ENCODE measurements at places on chromosomes 1 and 21.

- DNase-seq = no peak
These were observed 995 bp upstream of the KIF26B start for GRCh38 chr1:245153552-245154428.

DNA sequence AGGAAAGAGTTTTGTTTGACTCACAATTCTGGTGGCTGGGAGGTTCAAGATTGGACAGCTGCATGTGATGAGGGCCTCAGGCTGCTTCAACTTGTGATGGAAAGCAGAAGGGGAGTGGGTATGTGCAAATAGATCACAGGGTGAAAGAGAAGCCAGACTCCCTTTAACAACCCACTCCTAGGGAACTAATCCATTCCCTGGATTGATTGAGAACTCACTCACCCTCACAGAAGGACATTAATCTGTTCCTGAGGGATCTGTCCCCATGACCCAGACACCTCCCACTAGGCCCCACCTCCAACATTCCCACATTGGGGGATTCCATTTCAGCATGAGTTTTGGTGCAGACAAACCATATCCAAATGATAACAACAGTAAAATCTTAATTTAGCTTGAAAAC, 25.6 kb downstream of the UBE2T start:
- DNase-seq = no peak

- DNase-seq = no peak
These were observed 499.6 kb upstream of the B3GALT2 start for GRCh38 chr1:193685986-193686385.

DNA sequence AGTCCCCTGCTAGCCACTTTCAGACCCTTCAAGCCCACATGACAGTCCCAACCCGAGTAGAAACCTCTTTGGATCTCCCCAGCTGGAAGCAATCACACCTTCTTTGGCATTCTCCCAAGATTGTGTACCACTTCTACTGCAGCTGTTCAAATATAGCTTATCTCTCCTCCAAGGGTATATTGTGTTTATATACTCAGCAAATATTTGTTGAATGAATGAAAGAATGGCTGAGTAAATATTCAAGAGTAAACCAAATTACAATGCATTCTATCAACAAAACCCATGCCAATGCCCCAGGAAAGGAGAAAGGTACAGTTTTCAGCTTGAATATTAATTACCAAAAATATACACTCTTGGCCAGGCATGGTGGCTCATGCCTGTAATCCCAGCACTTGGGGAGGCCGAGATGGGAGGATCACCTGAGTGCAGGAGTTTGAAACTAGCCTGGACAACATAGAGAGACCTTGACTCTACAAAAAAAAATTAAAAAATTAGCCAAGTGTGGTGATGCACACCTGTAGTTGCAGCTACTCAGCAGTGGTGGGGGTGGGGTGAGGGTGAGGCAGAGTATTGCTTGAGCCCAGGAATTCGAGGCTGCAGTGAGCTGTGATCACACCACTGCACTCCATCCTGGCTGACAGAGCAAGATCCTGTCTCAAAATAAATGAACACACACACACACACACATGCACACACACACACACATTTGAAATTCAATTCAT, 68.5 kb downstream of the NIBAN1 start:
- DNase-seq = no peak

DNA sequence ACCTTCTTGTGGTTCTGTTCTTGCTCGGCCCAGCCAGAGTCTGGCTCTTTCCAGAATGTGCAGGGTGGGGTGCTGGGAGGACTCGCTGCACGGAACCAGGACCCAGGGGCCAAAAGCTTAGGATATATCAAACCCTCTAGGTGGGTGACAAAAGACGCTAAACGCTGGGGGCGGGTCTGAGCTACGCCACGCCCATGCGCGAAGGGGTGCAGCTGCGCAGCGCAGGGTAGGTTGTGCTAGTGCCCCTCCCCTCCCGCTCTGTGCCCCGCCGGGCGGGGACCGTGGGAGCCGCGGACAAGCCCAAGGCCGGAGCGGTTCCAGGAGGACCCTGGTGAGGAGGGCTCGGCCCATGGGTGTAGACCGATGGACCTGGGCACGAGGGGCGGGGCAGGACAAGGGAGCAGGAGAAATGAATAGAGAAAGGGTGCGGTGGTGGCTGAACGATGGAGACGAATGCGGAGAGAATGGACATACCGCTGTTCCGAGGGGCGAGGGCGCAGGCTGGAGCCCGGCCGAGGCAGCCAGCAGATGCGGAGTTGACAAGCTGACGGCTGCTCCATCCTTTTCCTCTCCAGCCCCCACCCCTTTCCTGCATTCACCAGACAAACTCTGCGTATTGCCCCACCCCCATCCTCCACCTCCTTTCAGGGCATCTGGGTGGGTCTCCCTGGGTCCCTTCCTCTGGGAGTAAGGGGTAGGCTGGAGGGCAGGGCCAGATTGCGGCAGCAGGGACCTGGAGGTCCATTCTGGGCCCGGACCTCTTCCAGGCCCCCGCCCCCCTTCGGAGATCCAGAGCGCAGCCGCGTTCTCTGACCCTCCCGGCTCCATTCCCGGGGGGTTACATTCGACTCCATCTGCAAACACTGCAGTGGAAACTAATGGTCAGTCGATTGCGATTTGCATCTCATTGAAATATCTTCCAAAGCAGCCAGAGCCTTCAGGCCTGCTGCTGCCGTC, at the start of gene RUSC1:
TSS of gene RUSC1 (plus strand) at position 234 of the 957 bp plus-strand sequence. CDS start 880 bp downstream, outside the sequence.
- DNase-seq = peak; percentile 73

GRCh38 chr1:62438163-62438562, 1.3 kb downstream of the USP1 start:
- no peak for DNase-seq

Measured in effector CD8-positive, alpha-beta T cell (primary cell).